Neural crest cell (in vitro differentiated cells): ENCODE measurements at places on chromosomes 12 and 14. TPM values are rescaled to one million over a fixed set of nuclear protein-coding genes. Genes with fewer than 3 reads are reported as not detected.

Gene CLEC4C
- total RNA-seq, result not detected in 2 replicates

Gene OASL
- not detected in 2 replicates for total RNA-seq

Gene AICDA
- total RNA-seq, result not detected in 2 replicates

Gene ARL6IP4
- 173 and 180 TPM in 2 replicates for total RNA-seq

Gene PPM1H
- total RNA-seq, result 3.5 and 3.7 TPM in 2 replicates

DNA sequence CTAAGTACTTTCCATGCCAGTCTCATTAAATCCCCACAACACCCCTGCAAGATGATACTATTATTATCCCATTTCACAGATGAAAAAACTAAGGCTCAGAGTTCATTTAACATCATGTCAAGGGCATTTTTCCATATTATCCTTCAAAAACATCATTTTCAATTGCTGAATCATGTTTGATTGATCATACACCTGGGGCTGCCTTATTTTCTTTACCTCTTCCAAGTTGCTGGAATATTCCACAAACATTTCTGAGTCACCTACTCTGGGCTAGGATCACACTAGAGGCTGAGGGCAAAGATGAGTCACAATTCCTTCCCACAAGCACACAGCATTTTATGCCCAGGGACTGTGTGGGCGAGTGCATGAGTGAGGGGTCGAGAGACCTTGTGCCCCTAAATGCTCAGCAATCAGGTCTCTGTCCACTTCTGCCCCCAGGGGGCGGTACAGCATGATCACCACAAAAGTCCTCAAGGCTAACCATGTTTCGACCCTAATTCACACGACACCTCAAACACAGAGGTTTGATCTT is 14.1 kb upstream of the TMEM119 start:
- no peaks in the 10 kb centered on the region for H3K27me3 ChIP-seq
- H3K27ac ChIP-seq, result no peak overlapping the region
- peaks cover 7% of the 10 kb centered on the region for H3K4me1 ChIP-seq
- H3K36me3 ChIP-seq, result no peaks in the 10 kb centered on the region

- no peak overlapping the region for H3K27ac ChIP-seq
- no peaks in the 10 kb centered on the region for H3K36me3 ChIP-seq
- peaks cover 46% of the 10 kb centered on the region for H3K4me1 ChIP-seq
- H3K4me3 ChIP-seq, result peak overlapping the region; percentile 90
Measured at GRCh38 chr12:56224954-56225353, 812 bp downstream of the NABP2 start.
